ENCODE measurements at places on chromosomes 1 and 21.

DNA sequence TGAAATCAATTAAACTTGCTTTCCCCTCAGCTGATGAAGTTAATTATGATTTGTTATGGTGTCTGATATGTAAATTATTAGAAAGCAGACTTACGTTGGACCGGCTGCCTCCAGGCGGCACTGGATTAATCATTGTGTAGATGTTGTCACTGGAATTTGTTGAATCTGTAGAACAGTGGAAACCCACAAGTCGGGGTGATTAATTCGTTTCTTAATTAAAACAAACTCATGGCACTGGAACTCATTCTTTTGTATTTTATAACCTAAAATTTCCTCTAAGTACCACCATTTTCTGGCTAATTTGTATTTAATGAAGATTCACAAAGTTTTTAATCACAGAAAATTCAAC, 39.0 kb downstream of the MRPL37 start:
- DNase-seq = no peak

DNA sequence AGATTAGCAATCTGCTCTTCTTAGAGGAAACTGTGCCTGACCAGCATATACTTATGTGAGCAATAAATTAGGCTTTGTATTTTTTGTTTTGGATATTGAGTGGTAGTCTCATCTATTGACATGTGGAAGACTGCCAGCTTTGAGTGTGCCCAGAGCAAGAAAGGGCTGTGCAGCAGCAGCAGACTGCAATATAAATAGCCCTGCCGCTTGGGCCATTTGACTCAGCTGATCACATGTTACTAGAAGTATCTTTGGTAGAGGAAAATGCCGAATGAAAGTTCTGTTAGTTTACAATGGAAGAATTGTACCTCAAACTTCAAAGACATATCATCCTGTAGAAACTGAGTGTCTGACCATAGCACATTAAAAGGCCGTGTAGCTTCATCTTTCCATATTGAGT, 9.1 kb upstream of the PSMB2 start:
- DNase-seq = no peak

DNA sequence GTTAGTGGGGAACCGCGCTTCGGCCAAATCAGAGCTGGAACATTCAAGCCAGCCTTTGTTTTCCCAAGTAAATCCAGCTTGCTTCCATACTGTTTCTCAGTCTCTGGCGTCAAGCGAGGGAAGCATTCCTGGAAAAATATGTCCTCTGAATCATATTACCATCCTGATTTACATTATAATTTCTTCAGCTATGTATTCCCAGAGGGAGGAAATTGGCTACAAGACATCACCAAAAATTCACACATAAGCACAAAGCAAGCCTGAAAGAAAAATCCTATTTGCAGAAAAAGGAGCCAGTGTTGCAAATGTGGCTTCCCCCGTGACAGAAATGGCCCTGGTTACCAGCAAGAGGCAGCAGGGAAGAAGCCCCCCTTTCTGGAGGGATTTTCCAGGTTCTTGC, 233.3 kb downstream of the KCNJ6 start:
- DNase-seq = no peak

DNA sequence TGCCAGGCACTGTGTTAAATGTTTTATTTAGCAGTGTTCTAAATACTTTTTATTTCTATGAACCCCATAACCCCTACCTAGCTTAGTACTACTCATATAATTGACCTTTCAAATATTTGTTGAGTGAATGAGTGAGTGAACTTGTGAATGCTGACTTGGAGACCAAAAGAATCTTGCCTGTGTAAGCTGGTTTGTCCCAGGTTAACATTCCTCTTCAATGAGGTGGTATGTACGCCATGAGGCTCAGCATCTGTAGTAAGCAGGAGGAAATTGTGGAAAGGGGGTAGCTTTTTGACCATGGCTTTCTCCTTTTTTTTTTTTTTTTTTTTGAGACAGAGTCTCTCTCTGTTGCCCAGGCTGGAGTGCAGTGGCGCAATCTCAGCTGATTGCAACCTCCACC, 14.6 kb downstream of the MED18 start:
- DNase-seq = no peak

DNA sequence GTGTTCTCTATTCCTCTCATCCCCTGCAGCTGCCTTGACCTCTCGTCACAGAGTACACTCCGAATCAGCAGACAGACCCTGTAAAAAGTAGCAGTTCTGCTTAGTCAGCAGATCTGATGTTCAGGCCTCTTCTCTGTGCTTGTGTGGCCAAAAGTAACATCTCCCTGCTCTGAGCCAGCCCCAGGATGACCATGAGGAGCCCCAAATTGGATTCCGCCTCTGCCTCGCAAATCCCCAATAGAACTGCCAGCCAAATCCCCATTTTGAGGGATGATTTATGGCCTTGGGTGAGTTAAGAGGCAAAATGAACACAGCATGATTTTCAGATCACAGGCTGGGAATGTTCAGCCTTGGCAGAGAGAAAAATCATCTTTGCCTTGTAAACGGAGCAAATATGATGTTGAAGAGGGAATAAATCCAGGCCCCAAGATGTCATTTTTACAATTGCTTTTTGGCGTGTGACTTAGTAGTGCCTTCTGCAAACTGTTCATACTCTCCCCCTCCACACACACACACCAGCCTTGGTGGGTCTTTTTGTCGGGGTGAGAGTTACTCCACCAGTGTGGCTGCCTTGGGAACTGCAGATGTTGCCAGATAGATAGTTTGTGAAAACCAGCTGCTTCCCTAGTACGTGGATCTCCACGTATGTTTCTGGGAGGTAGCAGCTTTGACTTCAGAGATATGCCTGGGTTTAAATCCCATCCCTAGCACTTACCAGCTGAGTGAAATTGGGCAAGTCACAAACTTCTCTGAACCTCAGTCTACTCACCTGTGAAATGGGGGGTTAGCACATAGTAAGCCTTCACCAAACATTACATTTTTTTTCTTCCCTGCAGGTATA, 77.8 kb downstream of the MAN1C1 start:
- peak; percentile 63 for DNase-seq

DNA sequence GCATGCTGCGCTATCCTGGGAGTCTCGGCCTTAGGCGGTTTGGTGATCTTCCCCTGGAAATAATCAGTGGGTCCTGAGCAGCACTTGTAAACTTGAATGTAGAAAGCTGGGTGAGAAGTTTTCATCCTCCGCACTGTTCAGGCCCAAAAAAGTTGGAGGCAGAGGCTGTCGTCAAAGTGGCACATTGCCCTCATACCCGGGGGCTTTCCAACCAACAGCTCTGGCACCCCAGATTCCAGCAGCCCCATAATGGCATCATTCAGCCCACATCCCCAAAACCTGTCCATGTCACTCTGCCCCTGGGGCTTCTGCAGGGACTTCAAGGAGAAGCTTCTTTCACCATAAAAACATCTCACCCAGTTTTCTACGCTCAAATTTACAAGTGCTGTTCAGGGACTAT, 59.3 kb downstream of the TOR1AIP2 start:
- no peak for DNase-seq

GRCh38 chr1:203097001-203097400, 11.2 kb upstream of the MYOG start:
- DNase-seq = no peak

DNA sequence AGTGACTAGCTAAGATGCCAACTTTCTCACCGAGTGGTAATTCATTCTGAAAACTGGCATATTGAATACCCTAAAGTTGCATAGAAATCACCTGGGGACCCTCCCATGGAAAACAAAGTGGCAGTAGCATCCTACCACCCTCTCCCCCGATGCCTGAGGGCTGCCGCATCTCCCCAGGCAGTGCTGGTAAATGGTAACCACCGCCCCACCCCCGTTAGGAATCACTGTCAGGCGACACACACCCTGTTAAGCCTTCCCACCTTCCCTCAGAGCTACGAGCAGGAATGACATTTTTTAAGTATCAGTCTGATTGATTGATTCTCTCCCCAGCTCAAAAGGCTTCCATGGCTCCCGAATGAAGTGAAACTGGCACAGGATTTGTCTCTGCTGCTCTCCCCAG, 28.3 kb downstream of the TMPRSS2 start:
- no peak for DNase-seq

DNA sequence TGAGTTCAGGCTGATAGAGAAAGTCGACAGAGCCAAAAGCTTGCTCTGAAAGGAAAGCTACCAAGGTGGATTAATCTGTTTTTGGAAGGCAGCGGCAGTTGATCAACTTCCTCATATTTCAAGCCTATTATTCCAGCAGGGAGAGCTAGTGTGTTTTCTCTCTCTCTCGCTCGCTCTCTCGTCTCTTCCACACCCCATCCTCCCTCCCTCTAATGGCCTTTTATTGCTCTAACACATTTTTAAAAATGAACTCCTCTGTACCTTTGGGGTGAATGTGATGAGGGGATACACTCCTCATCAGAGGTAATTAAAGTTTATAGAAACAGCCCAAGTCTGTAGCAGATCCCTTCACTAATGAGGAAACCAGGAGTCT, 126.4 kb downstream of the CLIC6 start:
- DNase-seq = peak; percentile 66

- DNase-seq = peak; percentile 27
Measured at GRCh38 chr1:15985611-15986297, 9.9 kb upstream of the ZBTB17 start.

DNA sequence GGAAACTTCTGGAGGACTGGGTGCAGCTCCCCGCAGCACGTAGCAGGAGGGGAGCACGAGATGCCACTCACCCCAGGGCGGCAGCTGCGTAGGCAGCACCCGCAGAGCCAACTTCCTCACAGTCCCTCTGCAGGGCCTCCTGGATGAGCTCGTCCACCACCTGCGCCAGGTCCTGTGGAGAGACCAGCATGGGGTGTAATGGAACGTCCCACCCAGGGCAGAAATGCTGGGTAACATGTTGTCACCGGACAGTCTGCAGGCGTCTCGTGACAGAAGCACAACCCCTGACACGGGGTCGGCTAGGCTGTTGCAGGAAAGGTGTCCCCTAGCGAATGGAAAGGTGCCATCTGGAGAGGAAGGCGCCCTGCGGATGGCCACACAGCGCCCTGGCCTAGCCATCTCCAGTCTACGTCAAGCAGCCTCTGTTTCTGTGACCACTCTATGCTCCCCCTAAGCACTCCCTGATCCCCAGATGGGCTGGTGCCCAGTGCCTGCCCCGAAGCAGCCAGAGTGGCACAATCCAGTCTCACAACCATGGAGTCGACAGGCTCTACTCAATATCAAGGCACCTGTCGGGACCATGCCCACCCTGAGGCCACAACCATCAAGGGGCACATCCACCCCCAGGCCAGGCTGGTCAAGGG, 21.2 kb downstream of the MCM3AP start:
- no peak for DNase-seq

DNA sequence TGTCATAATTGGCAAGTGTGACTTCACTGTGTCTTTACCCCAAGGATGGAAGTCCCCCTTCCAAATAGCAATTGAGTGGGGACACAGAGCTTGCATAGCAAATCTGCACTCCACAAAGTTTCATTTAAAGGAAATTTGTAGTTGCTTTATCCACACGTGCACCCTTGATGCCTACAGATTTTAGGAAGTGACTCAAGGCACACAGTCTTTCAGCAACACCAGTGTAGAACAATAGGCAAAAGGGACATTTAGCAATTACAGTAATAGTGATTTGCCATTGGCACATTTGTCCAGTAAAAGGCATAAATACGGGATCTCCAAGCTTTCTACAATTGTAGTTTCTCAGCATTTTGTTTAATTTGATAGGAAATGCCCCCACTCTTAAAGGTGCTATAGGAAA, 43.4 kb upstream of the KAZN start:
- no peak for DNase-seq

GRCh38 chr21:28675331-28676041, 317.2 kb downstream of the LTN1 start:
- no peak for DNase-seq

GRCh38 chr1:159188375-159188788, 16.3 kb upstream of the ACKR1 start:
- DNase-seq = peak; percentile 74

DNA sequence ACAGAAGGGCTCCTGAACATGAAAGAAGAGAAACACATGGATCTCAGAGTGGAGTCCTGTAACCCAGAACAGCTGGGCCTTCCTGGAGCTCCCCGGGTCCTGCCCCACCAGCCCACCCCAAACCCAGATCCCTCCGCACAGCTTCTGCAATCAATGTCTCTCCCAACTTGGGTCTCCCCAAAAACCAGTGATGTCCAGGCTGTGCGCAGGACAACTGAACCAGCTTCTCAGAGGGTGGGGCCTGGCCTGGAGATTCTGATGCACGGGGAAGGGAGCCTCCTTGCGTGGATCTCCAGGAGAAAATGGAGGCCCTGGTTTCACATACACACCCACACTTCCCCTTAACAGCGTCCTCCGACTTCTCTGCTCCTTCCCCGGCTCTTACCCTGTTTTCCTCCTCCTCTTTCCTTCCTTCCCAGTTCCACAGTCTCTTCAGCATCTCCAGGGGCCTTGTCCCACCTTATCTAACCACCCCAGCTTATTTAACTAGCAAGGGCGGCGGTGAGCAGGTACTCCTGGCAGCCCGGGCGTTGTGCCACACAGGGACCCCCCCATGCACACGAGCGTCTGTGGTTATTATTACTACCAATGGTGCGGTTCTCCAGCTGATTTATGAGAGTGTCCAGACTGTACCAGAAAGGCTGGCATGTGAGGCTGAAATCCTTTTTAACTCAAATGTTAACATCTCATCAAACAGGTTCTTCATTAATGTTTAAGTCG, 11.2 kb upstream of the MX2 start:
- no peak for DNase-seq

DNA sequence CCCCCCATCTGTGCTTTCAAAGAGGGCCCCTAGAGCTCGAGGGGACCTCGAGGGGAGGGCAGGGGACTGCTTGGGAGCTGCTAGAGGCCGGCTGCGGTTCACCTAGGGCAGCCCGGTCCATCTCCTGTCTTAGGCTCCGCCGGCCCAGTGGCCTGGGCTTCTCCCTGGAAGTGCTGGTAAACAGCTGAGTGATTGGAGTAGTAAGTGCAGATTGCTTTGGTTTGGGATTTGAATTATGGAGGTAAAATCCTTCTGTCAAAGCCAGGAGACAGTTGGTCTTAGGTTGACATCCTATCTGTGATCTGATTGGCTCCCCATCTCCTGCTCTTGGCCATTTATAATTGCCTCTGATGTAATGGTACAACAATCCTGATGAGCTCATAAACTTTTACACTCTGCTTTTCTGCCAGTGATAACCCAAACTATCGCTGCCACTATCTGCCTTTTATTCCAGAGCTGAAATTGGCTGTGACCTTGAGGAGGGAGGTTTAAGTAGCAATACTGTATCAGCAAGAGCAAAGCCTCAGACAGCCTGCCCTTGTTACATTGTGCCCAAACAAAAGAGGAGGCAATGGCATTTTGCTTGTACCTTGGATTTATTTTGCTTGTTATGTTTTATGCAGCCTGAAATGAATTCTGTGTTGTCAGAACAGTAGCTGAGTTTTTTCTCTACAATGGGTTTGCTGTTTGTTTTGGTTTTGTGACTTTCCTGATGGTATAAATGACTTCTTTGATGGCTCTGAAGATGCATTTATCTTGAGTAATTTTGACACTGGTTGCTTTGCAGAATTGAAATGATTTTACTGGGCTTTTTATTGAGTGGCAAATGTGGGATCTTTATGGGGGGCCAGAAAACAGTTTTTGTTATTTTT, 2.4 kb downstream of the ARID1A start:
- DNase-seq = peak; percentile 91

- peak; percentile 69 for DNase-seq
Measured at GRCh38 chr1:17539477-17540254, at the start of gene ARHGEF10L. ARHGEF10L (plus strand) TSS chr1:17539698; CDS start chr1:17580596, 40,898 bp downstream.
